ENCODE measurements at places on chromosomes 1 and 21.

- no peak for DNase-seq
Measured at GRCh38 chr1:72034827-72035226, 247.5 kb downstream of the NEGR1 start.

- DNase-seq, result no peak
Measured at GRCh38 chr1:66175581-66175980, 358.4 kb upstream of the SGIP1 start.

GRCh38 chr1:172512591-172512990 is 20.4 kb upstream of the SUCO start:
- no peak for DNase-seq

DNA sequence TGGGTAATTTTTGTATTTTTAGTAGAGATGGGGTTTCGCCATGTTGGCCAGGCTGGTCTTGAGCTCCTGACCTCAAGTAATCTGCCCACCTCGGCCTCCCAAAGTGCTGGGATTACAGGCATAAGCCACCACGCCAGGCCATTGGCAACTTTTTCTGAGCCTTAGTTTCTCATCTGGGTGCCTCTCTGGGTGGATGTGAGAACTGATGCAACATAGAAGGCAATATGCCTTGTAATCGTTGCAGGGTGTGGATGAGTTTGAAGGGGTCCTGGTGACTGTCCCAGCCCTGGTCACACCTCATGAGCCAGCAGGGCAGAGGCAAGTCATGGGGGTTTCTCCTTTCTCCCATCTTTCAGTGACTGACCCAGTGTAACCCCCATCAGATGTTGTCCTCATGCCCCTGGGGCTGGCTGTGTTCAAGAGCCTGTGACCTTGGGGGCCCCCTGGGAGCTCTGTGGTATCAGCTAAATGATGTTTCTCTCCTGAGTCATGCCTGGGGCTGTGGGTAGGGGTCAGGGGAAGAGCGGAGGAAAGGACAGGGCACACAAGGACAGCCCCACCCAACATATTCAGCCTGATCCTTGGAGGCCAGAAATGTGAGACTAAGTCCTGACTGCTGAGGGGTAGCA is 3.6 kb downstream of the COL9A2 start:
- no peak for DNase-seq

DNA sequence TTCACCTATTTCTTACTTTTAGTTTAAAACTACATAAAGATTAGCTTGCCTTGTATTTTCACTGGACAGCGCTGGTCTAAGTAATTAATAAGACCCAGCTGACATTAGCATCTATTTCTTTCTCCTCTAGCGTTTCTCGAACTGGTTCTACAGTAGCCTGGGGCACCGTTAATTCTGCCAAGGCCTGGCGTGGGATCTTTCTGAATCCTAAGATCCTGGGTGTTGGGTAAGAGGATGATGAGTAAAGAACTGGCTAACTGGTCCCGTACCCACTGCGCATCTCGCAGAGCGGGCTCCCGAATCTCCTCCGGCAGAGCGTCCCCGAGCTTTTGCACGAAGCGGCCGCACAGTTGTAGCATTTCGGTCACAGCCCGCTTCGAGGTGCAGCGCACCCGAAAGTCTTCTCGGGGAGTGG is 309 bp downstream of the NSL1 start:
- peak; percentile 39 for DNase-seq

DNA sequence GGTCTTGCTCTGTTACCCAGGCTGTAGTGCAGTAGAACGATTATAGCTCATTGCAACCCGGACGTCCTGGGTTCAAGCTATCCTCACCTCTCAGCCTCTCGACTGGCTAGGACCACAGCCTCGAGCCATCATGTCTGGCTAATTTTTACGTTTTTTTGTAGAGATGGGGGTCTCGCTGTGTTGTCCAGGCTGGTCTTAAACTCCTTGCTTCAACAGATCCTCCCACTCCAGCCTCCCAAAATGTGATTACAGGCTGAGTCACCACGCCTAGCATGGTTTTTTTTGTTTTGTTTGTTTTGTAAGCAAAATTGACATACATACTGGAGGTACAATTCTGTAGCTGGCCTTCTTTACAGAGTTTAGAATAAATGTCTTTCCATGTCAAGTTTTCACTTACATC is 994 bp upstream of the LAMTOR5 start:
- DNase-seq, result no peak

DNA sequence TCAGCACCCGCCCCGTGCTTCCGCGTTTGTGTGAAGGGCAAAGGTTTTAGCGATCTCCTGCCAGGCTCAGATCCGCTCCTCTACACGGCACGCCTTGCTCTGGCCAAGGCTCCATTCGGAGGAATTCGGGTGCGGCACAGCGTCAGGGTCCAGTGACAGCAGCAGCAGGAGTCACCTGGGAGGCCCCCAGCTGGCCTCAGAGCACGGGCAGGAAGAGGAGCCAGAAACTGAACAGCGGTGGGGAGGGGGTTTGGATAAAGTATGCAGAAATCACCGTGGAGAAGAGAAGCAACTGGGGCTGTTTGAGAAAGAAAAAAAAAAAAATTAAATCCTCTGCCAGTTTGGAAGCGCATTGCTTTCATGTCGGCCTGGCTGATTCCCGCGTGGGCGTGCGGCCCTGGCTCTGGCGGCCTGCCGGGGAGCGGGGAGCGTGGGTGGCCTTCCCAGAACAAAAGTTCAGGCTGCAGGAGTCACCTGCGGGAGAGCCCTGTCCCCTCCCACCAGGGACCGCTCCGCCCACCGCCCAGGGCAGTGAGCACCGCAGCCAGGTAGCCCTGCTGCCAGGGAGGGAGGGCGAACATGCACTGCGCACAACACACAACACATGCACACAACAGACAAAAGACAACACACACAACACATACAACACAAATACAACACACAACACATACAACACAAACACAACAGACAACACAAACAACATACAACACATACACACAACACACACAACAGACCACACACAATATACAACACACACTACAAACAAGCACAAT is 107.6 kb downstream of the ETS2 start:
- no peak for DNase-seq

DNA sequence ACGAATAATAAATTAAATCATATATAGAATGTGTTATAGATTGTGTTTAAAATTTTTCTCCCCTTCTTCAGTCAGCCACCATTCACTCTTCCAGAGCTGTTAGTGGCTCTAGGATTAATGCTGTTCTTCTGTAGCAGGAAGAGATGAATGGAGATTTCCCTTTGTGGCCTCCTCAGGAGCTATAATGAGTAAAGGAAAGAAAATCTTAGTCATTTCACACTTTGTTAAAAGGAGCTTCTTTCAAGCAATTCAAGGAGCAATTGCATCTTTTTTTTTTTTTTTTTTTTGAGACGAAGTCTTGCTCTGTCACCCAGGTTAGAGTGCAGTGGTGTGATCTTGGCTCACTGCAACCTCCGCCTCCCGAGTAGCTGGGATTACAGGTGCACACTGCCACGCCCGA is 23.7 kb upstream of the TMCO2 start:
- DNase-seq, result no peak

DNA sequence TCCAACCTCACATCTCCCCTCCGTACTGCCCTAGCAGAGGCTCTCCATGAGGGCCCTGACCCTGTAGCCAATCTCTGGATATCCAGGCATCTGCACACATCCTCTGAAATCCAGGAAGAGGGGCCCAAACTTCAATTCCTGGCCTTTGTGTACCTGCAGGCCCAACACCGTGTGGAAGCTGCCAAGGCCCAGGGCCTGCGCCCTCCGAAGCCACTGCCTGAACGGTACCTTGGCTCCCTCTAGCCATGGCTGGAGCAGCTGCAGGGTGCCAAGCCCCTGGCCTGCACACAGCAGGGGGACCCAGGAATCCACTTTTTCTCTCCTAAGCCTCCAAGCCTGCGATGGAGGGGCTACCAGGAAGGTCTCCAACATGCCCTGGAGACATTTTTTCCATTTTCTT is 84.2 kb downstream of the PTGER3 start:
- no peak for DNase-seq

GRCh38 chr1:193456811-193457280 is 270.4 kb upstream of the B3GALT2 start:
- DNase-seq, result no peak

GRCh38 chr1:228515200-228515834 is 28.1 kb downstream of the RNF187 start:
- peak; percentile 55 for DNase-seq

DNA sequence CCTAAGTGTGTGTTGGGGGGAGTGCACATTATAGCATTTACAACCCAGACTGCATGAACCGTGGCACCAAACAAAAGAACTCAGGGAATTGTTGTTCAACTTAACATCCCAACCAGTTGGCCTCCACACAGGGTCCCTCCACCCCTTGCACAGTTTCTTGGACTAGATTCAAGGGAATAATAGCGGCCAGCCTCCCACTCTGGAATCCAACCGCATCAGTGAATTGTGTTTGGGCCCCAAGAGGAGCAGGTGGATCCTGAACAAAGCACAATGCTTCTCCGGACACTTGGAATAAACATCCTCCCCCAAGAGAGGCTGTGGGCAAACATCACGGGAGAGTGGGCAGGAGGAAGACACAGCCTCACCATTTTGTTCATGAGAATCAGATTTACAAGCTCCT is 18.2 kb downstream of the CD34 start:
- no peak for DNase-seq

DNA sequence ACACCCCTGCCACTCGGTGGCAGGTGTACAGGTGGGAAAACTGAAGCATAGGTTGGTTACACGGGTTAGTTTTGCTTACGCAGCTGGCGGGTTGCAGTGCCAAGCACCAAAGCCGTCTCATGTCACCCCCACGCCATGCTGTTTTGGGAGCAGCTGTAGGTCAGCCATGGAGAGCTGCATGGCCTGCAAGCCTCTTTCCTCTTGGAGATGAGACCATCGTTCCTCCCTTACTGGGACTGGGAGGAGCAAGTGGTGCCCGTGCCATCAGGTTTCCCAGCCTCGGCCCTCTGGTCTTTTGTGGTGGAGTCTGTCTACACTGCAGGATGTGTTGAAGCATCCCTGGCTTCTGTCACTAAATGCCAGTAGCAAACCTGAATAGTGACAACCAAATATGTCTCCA is 46.9 kb downstream of the AJAP1 start:
- no peak for DNase-seq

DNA sequence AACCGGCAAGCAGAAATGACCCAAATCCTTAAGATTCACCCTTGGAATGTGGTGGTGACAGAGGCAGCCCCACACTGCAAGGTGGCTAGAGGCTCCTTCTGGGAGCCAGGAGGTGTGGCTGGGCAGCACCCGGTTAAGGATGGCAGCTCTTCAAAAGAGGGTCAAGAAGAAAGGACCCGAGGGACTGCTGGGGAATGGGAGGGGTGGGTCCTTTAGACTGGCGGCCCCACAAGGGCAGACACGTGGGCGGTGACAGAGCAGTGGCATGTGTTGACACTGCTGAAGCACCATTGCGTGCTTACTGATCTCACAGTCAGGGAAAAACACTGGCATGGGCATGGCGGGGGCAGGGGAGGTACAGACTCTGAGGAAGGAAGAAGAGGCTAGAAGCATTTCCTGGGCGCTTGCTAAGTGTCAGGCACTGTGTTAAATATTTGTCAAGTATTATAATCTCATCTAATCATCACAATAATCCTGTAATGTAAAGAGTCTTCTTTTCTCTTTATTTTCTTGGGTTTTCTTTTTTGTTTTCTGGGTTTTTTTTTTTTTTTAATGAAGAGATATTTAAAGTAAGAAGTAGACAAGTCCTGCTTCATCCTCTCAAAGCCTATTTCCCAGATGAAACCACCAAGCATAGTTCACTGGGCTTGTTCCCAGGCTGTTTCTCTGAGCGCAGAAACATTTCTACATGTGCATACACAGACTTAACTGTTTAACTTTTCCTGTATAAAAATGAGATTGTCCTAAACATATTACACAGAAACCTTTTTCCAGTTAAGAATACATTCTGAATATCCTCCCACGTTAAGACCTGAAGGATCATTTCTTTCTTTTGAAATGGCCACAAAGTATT is 165.8 kb upstream of the EDN2 start:
- no peak for DNase-seq

DNA sequence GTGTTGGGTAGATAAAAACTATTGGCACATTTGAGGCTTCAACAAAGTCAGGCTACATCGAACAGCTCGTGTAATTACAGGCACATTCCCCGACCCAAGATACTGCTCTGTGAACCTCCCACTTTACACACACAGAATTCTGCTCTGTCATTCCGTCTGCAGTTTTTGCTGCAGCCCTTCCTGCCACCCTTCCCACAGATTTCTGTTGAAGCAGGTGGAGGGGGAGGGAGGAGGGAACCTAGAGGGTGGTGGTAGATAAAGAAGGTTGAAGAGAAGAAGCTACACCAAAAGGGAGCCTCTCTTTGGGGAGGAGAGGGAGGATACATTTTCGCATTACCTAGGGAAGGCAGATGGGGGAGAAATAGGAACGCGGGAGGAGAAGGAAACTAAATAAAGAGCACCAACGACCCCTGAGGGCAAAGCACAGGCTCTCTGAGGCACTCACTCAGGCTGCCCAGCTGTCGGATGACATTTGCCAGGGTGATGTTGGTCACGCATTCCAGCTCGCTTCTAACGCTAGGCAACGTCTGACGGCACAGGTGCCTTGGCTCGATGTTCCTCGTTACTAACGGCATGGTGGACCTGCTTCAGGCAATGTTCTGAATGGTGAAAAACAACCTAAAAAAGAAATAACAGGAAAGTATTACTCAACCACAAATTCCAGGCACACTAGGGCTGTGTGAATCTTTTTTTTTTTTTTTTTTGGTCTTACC is 36.0 kb downstream of the GPR3 start:
- peak; percentile 88 for DNase-seq

GRCh38 chr1:171266930-171267329 is 18.6 kb downstream of the FMO1 start:
- DNase-seq, result no peak

DNA sequence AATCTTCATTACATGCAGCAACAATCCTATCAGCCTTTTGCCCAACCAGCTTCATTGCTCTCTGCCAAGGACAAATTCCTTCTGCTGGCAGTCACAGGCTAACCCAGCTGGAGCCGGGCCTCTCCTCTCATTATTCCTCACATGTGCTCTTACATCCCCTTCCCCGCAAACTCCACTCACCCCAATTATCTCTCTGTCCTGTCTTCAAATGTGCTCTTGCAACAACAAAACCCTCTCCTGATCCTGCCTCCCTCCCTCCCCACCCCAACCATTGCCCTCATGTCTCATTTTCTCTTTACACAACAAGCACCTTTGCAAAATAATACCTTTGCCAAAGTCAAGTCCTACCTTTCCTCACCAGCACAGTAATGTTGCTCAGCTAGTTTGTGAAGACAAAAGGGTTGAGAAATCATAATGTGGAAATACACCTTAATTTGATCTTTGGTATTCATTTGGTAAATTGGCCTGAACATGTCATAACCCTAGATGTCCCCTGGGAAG is 36.0 kb upstream of the DHCR24 start:
- DNase-seq, result no peak

GRCh38 chr21:46317710-46318463 is 5.8 kb downstream of the C21orf58 start:
- no peak for DNase-seq

DNA sequence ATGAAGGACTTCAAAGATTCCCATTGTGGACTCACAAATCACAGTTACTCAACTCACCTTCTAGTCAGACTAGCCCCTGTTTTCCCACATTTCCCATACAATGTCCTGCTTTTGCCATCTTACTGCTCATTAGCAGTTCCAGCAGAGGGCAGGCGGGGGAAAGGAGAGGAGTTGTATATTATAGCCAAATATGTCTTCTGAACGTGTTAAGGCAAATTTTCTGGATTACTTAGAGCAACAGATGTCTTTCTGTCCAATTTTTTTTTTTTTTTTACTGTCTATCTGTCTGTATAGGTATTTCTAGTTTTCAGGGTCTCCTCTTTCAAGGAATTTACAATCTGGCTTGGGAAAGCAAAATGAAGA is 29.9 kb upstream of the DDAH1 start:
- DNase-seq, result no peak

Measured in Jurkat, Clone E6-1 (cell line).